ENCODE measurements at places on chromosomes 7 and 10.

- DNase-seq, result no peak
Observed at GRCh38 chr10:45227042-45227441, 88.4 kb downstream of the OR13A1 start.

- no peak for DNase-seq
Observed at GRCh38 chr10:87733081-87733480, 73.4 kb downstream of the PAPSS2 start.

DNA sequence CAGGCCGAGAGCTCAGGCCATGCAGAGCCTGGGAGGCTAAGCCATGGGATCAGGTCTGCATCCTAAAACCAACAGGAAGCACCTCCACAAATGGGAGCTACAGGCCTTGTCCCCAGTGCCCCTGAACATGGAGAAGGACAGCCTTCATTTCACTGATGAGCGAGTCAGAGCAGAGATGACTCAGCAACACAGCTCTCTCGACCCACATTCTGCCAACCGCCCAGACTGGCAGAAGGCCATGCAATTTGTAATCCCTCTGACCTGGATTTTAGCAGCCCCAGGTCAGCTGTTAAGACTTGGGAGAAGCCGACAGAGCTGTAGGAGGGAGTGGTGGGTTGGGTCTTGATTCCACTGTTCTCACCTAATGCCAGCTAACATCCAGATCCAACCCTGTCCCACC lies 25.5 kb downstream of the VOPP1 start:
- peak; percentile 81 for DNase-seq

DNA sequence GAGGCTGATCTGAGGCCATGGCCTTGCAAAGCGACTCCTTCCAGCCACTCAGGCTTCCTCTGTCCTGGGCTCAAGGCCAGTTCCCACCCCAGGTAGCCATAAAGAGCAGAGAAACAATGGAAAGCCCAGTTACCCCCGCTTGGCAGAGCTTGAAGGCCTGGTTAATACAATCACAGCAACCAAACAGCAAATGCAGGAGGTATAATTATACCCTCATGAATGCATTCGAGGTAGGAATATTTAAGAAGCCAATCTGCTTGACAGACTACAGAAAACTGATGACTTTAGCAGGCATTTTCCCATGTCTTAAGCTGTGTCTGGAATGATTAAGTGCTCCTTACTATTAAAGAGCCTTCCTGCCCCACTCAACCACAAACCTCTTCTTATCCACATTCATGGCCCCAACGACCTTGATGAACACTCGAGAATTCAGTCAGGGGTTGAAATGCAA lies 114.1 kb upstream of the MACROH2A2 start:
- no peak for DNase-seq

DNA sequence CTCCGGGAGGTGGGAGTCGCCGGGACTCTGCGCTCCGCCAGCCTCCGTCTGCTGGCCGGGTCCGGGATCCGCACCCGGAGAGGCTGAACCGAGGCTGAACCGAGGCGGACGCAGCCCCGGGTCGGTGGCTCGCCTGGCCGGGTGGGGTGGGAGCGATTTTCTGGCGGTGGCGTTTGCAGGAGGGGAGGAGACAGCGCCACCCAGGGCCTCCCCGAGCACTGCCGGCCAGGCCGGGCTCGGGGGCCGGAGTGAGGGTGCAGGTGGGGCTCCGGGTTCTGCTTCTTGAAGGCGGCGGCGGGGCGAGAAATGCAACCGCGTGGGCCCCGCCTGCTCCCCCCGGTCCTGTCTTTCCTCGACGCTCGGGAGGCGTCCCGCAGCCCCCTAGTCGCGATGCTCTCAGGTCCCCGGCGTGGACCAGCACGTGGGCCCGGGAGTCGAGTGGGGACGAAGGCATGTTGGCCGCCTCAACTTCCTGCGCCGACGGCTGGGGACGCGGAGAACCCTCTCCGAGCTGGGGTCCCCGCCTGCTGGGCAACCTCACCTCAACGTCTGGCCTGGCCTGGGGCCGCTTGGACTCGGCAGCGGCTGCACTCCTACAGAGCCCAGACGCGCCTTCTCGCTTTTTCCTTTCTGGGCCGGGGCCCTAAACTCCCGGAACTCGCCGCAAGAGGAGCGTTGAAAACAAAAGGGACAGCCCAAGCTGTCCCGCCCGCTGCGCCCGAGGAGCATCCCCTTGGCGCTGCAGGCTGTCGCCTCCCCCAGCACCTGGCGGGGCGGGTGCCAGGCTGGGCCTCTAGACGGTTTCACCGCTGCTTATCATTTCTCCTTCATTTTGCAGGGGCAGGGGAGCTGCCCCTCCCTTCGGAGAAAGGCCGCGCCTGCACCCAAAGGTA lies 25.2 kb upstream of the VAX1 start:
- DNase-seq, result no peak

DNA sequence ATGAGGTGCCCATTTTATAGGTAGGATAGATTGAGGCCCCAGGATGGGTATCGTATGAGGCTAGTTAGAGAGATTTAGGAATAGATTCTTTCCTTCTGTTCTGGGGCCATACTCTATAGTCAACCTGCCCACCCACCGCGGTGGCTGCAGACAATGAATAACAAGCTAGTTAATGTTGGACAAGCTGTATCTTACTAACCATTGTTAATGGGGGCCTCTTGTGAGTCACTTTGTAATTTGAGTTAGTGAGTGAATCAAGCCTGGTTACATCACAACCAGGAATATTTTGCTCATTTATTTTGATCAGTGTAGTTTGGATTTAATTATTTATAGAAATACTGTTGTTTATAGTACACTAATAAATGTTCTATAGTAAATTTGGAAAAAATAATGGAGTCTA lies 7.3 kb downstream of the SORCS3 start:
- DNase-seq, result no peak

GRCh38 chr7:83504330-83504729 lies 144.6 kb downstream of the SEMA3E start:
- DNase-seq, result no peak

GRCh38 chr10:5685764-5686240 lies 1.2 kb downstream of the TASOR2 start:
- no peak for DNase-seq

- peak; percentile 56 for DNase-seq
Observed at GRCh38 chr7:26151953-26152781, at the start of gene NFE2L3. Gene NFE2L3 (plus strand): TSS chr7:26152198. CDS start chr7:26152499, 301 bp downstream.

- DNase-seq, result peak; percentile 88
Observed at GRCh38 chr7:127770885-127771284, 118.9 kb downstream of the SND1 start.

DNA sequence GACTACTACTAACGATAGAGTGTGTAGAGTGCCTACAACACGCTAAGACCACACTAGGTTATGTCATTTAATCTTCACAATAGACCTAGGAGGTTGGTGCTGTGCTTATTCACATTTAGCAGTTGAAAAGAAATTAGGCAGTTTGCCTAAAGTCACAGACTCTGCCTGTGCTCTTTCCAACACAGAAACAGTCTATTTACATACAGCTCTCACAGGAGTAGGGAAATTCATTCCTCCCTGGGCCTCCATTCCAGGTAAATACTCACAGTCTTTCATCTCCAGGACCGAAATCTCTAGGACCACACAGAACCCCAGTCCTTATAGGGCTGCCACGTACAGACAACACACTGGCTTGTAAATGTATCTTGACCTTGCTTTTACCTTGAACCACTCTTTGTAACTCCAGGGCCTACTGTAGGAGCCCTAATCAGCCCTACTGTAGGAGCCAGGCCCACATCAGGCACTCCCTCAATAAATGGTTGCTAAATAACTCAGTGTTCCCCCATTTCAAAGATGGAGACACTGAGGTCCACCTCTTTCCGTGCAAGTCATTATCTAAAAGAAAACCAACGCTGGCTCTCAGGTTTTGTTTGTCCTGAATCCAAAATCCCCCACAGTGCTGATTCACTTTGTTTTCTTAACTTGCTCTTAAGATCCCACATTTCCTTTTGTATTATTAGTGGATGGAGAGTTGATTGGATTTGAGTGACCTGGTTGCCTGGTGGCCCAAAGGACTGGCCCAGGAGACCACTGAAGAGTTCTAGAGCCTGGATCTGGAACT lies 146.9 kb downstream of the KCNMA1 start:
- DNase-seq, result no peak

- DNase-seq, result no peak
Observed at GRCh38 chr7:35705932-35706461, 11.1 kb upstream of the HERPUD2 start.

DNA sequence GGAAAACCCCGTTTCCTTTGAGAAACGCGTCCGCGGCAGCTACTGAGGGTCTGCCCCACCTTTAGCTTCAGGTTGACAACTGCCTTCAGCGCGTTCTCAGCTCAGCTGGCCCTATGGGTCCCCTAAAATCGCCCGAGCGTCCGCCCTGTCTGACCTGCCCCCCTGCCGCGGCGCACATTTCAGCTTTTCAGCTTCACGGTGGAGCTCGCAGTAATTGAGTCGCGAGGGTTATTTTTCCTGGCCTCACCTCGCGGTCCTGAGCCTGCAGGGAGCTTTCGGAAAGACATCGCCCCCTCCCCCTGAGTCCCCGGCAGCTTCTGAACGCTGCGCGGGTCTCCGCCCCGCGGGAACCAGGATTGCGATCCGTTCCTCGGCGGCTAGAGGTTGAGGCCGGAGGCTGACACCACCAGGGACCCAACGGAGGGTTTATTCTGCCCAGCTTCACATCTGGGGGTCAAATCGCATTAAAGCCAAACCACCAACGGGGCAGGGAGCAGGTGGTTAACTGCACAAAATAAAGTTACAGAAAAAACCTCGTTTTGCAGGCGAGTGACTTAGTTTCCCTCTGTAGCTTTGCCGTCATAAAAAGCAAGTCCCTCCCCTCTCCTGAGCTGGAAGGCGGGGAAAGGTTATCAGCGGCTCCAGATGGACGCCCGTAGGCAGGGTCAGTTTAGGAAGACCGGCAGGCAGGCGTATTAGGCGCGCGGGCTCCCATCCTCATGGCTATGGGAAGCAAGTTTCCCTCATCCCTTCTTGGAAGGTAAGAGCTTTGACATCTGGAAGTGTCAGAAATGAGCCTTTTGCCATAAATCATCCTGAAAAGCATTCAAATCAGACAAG lies 11.0 kb downstream of the TWIST1 start:
- DNase-seq, result no peak

- DNase-seq, result no peak
Observed at GRCh38 chr10:49474901-49475300, 64.0 kb downstream of the ERCC6 start.

GRCh38 chr10:66259836-66260235 lies 666.0 kb upstream of the LRRTM3 start:
- DNase-seq, result no peak

- no peak for DNase-seq
Observed at GRCh38 chr7:88888684-88889083, 93.1 kb upstream of the TEX47 start.

DNA sequence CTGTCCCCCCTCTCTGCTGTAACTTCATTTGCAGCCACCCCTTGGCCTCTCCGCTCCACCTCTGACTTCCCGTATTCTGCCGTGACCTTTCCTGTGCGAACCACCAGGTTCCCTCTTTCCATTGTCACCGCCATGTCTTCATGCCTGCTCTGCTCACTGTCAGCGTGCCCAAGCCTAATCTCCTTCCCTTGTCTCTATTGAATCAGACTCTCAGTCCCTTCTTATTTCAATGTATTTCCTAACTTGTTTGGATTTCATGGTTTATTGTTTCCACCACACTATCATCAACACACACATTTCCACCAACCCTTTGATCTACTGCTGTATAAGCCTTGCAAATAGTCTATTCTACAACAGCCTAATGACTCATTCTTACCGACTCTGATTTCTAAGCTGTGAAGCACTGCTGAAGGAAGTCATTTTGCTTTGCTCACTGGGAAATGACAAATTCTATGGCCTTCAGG lies 30.0 kb upstream of the INHBA start:
- no peak for DNase-seq

DNA sequence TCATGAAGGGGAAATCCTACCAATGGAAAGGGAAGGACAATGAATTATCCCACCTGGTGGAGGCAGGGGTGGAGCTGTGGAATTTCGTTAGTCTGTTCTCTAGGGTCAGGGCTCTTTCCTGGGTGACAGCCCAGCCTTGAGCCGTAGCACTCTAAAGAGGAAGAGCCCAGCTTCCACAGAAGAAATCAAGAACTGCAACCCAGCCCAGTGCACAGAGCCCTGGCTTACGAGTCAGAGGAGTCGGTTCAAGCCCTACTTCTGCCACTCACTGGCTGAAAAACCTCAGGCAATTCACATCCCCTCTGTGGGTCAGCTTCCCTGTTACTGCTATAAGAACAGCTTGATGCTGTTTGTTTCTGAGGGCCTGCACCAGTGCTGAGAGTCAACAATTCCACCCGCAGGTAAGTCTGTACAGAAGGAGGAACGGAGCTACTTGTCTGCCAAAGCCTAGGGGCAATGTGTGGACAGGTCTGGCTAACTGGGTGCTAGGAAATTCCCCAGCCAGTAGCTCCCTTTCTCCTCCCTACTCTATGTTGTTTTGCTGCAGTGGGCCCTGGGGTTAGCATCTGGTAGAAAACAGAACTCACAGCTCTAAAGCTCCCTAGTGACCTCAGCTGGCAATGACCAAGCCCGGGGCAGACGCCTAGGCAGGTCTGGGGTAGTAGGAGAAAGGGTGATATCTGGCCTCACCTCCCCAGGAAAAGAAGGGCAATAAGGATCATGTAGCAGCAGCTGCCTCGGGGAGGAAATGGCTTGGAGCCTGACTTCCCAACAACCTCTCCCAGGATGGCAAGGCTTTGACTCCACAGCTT lies 3.3 kb downstream of the AVPI1 start:
- DNase-seq, result no peak

- no peak for DNase-seq
Observed at GRCh38 chr10:113585949-113586348, 33.1 kb downstream of the HABP2 start.

- DNase-seq, result no peak
Observed at GRCh38 chr7:129569811-129570215, 41.7 kb upstream of the NRF1 start.

DNA sequence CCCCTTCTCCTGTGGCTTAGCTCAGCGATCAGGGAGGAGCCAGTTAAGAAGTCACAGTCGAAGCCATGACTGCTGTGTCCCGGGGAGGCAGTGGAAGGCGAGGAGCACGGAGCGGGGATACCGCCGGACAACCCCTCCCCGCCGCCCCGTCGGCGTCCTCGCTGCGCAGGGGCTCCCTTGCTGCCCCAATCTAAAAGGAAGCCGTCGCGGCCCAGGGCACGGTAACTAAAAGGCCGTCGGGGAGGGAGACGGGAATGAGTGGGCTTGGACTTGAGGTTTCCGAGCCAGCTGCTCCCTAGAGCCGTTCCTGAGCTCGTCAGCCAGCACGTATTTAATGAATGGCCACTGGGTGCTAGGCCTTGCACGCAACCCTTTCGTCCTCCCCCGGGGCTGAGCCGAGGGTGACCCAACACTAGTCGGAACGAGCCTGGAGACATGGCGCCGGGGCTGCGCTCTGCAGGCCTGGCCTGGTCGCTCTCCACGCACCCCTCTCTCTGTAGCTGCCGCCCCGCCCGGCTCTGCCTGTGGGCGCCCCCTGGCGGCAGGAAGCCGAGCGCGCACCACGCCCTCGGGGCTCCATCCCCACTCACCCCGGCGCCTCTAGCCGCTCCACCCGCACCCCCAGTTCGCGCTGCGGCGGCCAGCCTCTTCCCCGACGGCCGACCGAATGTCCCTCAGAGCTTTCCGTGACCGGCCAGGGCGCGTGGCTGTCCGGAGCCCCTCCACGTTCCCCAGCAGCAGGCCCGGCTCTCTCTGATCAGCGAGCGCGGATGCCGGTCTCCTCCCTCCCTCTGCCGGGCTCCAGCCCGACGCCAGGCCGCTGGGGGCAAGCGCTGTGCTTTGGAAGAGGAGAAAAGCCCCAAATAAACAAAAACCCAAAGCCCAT lies 29.3 kb upstream of the KCNK18 start:
- DNase-seq, result no peak

All from NCI-H446 treated with DMSO at 0.1 percent for 48 hours (cell line).